ENCODE measurements at places on chromosomes 7 and 10.

DNA sequence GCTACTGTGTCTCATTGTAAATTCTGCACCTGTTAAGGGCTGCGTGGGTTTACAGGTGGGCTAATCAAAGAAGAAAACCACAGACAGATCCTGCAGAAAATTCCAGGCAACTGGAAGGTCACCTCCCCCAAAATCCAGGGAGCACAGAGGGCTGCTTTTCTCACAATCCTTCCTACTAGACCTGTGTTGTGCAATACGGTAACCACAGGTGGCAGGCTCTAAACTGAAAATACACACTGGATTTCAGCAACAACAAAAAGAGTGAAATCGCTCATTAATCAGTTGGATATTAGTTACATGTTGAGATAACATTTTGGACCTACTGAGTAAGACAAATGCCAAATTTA lies 83.2 kb downstream of the SLC16A9 start:
- DNase-seq = no peak

DNA sequence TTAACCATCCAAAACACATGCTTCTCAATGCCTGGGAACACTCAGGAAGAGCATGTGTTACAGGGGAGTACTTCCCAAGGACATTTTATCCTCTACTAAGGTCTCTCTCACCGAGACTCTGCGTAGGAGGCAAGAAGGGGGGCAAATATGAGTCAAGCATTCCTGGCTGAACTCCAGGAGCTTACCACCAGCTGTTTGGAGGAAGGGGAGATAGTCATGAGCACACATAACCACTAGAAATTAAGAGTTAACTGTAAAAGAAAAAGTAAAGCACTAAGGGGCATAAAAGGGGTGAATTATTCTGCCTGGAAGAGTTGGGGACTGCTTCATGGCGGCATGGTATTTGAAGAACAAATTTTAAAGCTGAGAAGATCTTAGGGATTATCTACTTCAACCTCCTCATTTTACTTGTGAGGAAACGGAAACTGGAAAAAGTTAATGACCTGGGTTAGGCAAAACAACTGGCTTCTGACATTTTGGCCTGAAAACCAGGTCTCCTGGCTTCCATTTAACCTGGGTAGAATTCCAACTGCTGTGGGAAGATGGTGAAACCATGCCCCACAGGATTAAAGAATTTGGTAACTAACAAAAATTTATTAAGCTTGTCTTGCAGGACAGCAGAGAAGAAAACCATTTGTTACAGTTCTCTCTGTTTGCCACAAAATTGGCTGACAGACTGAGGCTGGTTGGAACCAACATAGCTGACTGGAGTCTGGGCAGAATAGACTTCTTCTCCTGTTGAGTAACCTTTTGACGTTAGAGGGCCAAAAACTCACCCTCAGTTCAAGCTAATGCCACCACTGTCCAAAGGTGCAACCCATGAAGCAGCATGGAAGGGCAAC lies 85.5 kb downstream of the SLC25A13 start:
- peak; percentile 10 for DNase-seq

GRCh38 chr10:125103924-125104323 lies 56.4 kb downstream of the CTBP2 start:
- no peak for DNase-seq

GRCh38 chr7:106313456-106313901 lies 28.7 kb upstream of the NAMPT start:
- DNase-seq = no peak

GRCh38 chr10:22736134-22736533 lies 21.8 kb upstream of the PIP4K2A start:
- DNase-seq = no peak

DNA sequence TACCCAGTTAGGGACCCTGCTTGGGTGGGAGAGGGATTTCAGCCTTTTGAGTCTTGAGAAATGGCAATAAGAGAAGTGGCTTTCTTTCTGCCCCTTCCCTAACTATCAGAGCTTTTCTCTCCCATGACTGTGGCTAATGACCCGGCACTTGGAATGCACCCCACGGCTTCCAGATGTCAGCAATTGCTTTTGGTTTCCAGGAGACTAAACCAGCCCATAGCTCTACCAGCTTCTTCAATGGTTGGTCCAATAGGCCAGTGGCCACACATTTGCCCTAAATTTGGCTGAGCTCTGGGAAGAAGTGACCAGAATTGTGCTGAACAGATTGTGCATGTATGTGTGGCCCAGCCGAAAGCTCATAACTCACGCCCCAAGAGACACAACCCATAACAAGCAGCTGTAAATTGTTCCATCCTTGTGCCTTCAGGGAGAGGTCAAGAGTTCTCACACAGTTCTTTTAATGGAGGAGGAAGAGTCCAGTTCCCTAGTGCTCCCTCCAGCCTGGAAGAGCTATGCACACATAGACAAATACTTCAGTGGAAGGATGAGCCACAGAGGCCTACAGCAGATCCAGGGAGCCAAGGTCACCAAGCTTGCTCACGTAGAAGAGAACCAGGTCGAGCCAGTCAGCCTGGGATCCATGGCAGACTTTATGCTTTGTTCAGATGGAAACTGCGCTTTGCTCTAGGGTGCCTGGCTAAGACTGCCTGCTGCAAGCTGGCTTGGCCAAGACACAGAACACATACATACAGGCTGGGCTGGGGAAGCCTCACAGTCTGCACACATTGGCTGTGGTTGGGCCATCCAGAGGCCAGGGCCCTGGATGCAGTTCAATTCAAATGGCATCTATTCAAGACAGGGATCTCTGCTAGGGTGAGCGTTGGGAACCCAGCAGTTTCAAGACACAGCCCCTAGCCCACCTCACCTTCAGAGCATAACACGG lies 131.8 kb upstream of the HABP2 start:
- DNase-seq = no peak

GRCh38 chr10:13110908-13111307 lies 10.9 kb downstream of the OPTN start:
- DNase-seq = no peak

Data from suppressor macrophage treated with lipopolysaccharide for 1 hour (primary cell).